ENCODE measurements at places on chromosomes 16 and 17.
A peak's percentile ranks its signal among the peaks of the same experiment; 100 is the strongest.

- no peak overlapping the region for H3K27ac ChIP-seq
- no peaks in the 10 kb centered on the region for H3K27me3 ChIP-seq
- DNase-seq: no peak
- no peaks in the 10 kb centered on the region for H3K36me3 ChIP-seq
- no peak overlapping the region for H3K4me3 ChIP-seq
Observed at GRCh38 chr17:2735896-2736295, 13.6 kb downstream of the CCDC92B start.

GRCh38 chr17:75130059-75130631 is 1.4 kb downstream of the NT5C start:
- H3K4me1 ChIP-seq: peaks cover 24% of the 10 kb centered on the region
- H3K27ac ChIP-seq: no peak overlapping the region
- peak overlapping the region; percentile 92 for H3K4me3 ChIP-seq

- H3K27ac ChIP-seq: peak overlapping the region; percentile 18
- no peak overlapping the region for H3K4me3 ChIP-seq
- peaks cover 11% of the 10 kb centered on the region for H3K36me3 ChIP-seq
- no peak for DNase-seq
Observed at GRCh38 chr17:82167028-82167427, 45.6 kb downstream of the CCDC57 start.

DNA sequence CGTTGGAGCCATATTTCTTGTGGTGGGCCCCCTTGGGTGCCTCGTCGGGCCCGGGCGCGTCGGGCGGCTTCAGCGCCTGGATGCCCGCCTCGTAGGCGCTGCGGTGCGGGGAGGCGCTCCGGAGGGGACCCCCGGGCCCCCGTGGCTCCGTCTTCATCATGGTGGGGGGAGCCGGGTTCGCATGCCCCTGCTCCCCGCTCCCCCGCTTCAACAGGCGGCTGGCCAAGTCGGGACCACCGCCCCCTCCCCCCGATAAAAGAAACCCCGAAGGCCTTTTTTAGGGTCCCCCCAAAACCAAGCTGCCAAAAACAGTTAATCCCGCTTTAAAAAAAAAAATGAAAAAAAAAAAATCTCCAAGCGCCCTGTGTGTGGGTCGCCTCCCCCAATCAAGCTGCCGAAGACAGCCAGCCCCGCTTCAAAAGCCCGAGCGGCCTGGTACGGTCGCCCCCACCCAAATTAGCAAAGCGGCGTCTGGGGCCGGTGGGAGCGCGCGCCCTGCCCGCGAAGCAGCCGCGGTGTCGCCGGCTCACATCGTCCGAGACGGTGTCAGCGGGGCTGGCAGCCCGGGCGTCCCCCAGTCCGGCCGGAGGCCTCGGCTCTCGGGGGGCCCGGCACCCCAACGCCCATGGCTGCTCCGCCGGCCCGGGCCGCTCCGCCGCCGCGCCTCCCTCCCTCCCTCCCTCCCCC is at the start of gene PPP1R9B:
PPP1R9B (minus strand) TSS at position 324 of the 687 bp plus-strand sequence; CDS start at position 160, 164 bp downstream.
- no peak for DNase-seq
- H3K27me3 ChIP-seq: no peaks in the 10 kb centered on the region
- H3K4me3 ChIP-seq: peak within 1 kb of the TSS; percentile 98
- H3K4me1 ChIP-seq: peaks cover 48% of the 10 kb centered on the region

DNA sequence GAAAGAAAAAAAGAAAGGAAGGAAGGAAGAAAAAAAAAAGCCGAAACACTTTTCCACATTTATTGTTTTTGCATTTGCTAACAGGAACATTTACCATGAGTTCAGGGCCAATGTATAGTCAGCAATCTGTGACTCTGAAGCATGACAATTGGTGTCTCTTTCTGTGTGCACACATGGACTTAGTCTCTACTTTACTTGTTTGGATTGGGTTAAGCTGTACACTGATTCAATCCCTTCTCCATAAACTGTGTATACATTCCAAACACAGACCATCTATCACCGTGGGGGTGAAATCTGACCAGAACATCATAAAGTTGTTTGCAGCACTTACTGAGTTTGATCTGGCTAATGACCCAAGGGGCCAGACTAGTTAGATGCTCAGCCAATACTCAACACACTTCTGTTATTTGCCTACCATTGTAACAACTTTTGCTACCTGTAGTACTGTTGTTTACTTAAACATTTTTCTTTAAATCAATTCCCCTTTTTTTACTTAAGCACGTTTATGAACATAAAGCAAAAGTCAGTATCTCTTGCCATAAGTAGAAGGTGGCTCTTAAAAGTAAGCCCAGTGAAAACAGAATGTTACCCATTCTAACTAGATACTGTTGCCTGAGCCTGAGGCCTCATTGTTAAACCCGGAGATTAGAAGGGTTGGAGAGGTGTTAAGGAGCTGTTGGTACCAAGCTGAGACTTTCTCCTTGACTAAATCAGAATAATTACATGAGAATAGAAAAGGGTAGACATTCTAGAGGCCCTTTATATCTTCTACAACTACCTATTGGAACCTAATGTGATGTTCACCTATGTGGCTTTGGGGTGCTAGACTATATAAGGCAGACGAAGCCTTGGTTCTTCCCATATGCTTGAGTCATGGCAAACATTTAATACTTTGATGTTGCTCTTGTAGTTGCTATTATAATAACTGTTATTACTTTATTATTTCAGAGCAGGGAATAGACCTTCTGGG is 41.8 kb downstream of the SCNN1B start:
- no peak for DNase-seq
- no peaks in the 10 kb centered on the region for H3K36me3 ChIP-seq
- H3K4me1 ChIP-seq: no peaks in the 10 kb centered on the region

Data from activated T-helper 1 cell treated with anti-CD3 and anti-CD28 coated beads, Interleukin-12 subunit alpha, Interleukin-12 subunit beta, Interleukin-2, Interleukin-4 antibody, amounts not matched to agents 30 ng/mL and 10 ng/mL and 1 ng/mL, durations not matched to agents 14 hours and 24 hours and 36 hours (primary cell).